Right hindlimb (tissue), 1 donor: ENCODE measurements at places on chromosomes 7 and 10.

DNA sequence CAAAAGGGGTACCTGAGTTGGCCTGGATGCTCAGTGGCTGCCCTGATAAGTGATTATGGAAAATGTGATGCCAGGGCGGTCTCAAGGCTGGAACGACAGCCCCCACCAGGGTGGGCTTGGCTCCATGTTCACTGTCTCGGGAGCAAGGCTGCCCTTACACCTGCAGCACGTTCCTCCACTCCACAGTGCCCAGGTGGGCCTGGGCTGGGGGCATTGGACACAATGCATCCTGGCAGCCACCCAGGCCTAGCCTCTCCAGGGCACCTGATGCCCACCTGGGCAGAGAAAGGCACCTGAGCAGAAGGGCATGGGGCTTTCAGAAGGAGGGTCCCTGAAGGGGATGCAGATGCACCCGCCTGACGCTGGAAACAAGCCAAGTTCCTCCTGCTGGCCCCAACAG lies 548.3 kb downstream of the DNAJB6 start:
- DNase-seq: no peak

- DNase-seq: no peak
Measured at GRCh38 chr7:30139836-30140384, 5.1 kb downstream of the MTURN start.

DNA sequence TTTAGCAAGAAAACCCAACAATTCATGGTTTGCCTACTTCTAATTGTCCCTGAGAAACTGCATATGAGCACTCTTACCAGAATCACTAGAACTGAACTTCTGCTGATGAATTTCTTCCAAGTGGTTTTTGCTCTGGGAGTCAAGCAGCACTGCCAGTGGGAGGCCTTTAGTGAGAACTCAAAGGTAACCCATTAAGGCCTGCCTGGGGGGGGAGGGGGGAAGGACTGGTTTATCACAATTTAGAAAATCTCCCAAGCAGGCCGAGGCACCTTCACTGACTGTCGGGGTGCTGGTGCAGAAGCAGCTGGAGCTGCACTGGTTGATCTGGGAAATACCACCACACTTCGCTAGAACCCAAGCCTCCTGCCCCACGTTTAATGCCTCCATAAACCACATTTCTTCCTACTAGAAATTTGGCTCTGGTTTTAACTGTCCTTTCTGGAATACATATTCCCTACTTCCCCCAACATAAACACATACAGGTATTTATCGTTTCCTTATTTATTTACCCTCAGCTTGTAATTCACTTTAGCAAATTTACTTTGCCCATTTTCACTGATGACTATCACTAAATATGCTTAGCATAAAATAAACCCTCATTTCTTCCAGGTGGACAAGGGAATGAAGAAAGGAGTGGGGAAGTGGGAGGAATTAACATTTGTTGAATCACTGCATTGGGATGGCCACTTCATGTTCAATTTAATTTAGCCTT lies 14.2 kb downstream of the ANK3 start:
- DNase-seq: no peak

- DNase-seq: no peak
Measured at GRCh38 chr7:1329261-1329660, 96.6 kb downstream of the UNCX start.

GRCh38 chr10:59895629-59896116 lies 10.7 kb downstream of the CCDC6 start:
- DNase-seq: no peak
